ENCODE measurements at places on chromosomes 13 and 19.

- no peak for DNase-seq
Measured at GRCh38 chr13:23372264-23372906, 61.1 kb downstream of the SACS start.

DNA sequence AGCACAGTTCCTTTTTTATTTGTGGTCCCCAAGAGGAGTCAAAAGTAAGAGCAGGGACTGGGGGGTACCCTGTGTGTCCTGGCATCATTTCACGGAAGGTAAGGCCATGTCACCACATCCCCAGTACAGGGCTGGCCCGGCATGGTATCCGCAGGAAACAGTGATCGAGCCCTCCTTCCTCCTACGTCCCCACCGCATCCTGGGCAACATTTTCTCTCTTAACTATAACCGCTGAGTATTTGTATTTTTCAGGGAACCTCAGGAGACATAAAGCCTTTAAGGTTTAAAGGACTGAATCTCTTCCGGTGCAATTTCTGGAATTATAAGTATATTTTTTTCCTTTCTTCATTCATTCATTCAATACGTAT is 13.6 kb upstream of the LATS2 start:
- DNase-seq = no peak

- no peak for DNase-seq
Measured at GRCh38 chr13:63449550-63449949, 2033.9 kb upstream of the PCDH20 start.

DNA sequence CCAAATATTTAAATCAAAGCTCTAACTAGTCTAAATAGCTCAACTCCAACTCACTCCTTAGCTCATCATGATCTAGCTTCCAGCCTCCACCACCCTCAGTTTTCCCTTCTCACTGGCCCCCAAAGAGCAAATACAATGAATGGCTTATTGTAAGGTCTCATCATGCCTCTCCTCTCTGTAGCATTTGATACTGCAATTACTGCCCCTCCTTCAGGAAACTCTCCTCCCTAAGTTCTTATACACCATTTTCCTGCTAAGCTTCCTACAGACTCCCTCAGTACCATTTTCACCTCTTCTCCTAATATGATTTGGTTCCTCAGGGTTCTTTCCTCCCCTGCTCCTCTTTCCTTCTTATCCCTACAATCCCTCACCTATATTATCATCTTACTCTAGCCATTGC is 12.8 kb downstream of the KPNA3 start:
- DNase-seq = no peak

GRCh38 chr19:27905074-27905473 is 1307.9 kb downstream of the UQCRFS1 start:
- DNase-seq = no peak

GRCh38 chr13:99164226-99164625 is 36.4 kb upstream of the UBAC2 start:
- DNase-seq = no peak
